ENCODE measurements at places on chromosomes 2 and 18. TPM values are rescaled to one million over a fixed set of nuclear protein-coding genes. Genes with fewer than 3 reads are reported as not detected.

The CTNNA2 gene
- total RNA-seq: not detected

The CDH7 gene
- not detected for total RNA-seq

The DSEL gene
- total RNA-seq: 0.17 TPM

The C2orf66 gene
- total RNA-seq: not detected

The IL18R1 gene
- total RNA-seq: 19.9 TPM

The TMEFF2 gene
- total RNA-seq: not detected

The BCL11A gene
- total RNA-seq: 2.0 TPM

The FEV gene
- total RNA-seq: not detected

The IL36RN gene
- not detected for total RNA-seq

The CBLN2 gene
- not detected for total RNA-seq
